Hippocampal formation (tissue), 2 donors: ENCODE measurements at places on chromosomes 11 and 22.

DNA sequence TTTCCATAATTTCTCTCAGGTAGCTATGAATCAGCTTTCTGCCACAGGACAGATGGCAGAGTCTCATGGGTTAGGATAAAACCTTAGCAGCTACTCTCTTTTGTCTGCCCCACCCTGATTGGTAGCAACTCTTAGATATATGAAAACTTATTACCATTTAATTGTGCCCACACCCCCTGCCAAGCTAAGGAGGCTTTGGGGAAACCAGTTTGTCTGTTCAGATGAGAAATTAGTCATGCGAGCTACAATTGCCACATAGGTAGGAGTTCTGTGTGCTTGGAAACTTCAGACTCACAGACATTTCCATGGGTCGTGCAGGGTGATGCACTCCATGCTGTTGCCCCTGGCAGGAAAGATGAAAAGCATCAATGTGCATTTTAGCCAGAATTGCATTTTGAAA is 39.9 kb downstream of the CD44 start:
- DNase-seq, result no peak

DNA sequence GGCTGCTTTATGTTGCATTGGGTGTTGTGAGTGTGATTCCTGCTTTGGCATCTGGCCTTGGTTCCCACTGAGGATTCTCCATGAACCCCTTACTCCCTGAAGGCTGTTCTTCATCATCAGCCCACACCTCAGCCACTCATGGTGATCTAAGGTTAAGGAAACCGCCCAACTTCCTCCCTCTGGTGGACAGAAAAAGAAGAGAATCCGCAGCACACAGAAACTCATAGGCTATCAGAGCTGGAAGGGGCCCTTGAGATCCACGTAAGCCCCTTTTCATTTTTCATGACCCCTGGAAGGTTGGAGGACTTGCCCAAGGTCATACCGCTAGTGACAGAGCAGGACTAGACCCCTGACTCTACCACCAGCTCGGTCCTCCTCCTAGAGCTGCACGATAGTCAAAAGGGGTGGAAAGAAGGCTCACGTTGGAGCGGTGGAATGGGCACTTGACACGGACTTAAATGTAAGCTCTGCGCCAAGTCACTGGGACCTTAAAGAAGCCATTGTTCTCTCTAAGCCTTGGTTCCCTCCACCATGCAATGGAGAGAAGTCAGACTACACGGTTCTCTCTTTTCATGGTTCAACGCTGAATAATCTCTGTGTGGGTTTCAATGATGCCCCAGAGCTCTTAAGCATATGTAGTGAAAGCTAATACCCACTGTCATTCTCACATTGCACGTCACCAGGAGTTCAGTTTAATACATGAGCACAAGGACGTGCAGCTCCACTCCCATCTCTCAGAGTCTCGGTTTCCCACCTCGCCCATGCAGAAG is 83.6 kb upstream of the CRTAM start:
- no peak for DNase-seq

DNA sequence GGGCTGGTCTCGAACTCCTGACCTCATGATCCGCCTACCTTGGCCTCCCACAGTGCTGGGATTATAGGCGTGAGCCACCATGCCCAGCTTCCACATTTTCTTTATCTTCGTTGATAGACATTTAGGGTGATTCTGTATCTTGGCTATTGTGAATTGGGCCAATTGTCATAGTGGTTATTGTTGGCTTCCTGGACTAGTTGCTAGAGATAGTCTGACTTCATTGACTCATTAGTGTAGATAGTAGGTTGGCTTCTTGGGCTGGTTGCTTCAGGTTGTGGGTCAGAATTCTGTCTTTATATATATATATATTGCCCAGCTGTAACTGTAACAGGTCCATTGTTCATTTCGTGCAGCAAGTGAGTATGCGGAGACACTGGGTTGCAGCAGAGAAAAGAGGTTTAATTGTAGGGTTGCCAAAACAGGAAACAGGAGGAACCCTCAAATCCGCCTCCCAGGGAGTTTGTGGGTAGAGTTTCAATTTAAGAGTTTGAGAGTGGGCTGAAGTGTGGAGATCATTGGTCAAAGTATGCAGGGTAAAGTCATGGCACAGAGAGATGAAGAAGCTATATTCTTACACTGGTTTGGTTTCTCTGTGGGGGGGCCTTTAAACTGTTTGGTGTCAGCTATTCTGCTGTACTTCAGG is 22.0 kb downstream of the ATG13 start:
- DNase-seq, result no peak

GRCh38 chr22:37696657-37697537 is at the start of gene TRIOBP:
TSS of gene TRIOBP (plus strand) at chr22:37697048. CDS start at chr22:37701366, 4,318 bp downstream.
- peak; percentile 78 for DNase-seq

DNA sequence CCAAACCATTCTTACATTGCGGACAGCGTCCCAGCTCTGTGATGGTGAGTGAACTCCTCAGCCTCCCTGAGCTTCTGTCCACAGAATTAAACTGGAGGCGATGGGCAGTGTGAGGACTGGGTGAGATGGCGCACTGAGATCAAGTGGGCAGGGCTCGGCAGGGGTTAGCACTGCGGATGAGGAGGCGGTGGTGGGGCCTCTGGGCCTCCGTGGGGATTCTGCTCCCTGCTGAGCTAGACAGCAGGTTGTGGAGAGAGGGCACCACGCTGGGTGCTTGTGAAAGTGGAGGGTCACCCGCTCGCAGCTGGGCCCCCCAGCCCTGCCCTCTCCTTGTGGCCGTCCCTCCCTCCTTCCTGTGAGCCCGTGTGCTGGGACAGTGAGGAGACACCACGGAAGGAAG is 25.6 kb upstream of the PARVG start:
- no peak for DNase-seq
